ENCODE measurements at places on chromosomes 13 and 19.
A peak's percentile ranks its signal among the peaks of the same experiment; 100 is the strongest.

DNA sequence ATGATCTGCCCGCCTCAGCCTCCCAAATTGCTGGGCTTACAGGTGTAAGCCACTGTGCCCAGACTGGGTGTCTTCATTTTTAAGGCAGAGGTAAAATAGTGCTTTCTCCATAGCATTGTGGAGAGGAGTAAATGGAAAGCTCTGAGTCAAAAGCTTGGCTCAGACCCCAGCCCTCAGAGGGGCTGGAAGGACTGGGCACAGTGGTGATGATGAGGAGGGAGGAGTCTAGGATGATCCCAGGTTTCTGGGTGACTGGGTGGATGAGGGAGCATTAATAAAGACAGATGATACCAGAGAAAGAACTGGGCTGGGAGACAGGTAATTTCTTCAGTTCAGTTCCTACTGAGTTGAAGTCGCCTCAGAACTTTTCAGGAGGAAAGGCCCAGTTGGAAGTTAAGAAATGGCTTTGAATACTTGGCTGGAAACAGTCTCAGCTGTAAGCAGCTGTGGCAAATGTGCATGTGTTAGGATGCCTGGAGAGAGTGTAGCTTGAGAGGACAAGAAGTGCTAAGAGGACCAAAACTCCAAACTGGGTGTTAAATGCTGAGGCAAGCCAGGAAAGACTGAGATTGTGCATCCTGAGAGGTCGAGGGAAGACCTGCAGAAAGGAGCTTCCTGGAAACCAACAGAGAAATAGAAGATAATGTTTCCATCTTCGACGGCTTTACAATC, 37.1 kb upstream of the MEDAG start:
- no peak for DNase-seq

GRCh38 chr13:27352698-27353097, 71.7 kb upstream of the GTF3A start:
- DNase-seq = no peak

DNA sequence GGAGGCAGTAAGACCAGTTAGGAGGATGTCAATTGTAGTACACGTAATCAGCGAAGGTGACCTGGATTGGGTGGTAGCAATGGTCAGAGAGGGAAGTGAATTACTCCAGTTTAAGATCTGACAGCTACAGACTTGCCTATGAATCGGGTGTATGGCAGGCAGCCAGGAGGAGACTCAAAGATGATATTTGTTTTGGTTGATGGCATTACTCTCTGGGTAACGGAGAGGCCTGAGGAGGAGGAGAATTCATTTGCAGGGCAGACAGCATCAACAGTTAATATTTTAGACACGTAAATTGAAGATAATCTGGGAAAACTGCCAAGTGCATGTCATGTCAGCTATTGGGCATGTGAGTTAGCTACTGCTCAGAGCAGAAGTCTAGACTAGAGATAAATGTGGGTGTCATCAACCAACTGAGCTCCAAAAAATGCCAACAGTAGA, 109.2 kb downstream of the SGCG start:
- no peak for DNase-seq

GRCh38 chr13:50494138-50494537, 349.4 kb downstream of the DLEU7 start:
- no peak for DNase-seq

GRCh38 chr19:2111425-2111824, 14.7 kb downstream of the IZUMO4 start:
- no peak for DNase-seq

DNA sequence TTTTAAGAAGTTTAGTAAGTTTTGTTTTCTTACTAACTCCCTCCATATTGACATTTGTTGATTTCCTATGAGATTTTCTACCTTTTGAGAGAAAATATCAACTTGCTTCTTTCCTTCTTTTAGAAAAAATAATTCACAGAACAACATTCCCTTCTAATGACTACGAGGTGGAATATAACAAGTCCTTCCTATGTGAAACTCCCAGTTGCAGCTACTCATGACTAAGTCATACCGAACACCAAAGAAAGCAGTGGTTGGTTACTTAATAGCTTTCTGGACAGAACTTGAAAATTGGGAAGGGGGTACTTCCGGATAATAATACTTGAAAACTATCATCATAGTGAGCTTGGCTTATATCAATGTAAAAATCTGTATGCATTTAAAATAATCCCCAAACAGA, 144.8 kb downstream of the DACH1 start:
- no peak for DNase-seq

GRCh38 chr19:7687177-7687576, 6.5 kb downstream of the TRAPPC5 start:
- no peak for DNase-seq

DNA sequence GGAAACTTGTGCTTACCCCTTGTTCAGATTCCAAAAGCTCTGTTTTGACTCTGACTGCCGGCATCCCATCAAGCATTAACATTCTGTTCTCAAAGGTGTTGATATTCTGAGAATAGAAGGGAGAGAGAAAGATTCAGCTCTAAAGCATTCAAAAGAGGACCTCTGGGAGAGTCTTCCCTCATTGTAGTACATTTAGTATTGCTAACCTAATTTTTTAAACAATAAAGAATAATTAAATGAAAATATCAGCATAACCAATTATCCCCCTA, 190.3 kb downstream of the KLF12 start:
- no peak for DNase-seq

- DNase-seq = no peak
Measured at GRCh38 chr13:46526740-46527139, 26.2 kb upstream of the LRCH1 start.

- no peak for DNase-seq
Measured at GRCh38 chr13:112510002-112510780, 77.8 kb downstream of the TUBGCP3 start.

- peak; percentile 28 for DNase-seq
Measured at GRCh38 chr13:40665126-40666044, 1.1 kb downstream of the FOXO1 start.

DNA sequence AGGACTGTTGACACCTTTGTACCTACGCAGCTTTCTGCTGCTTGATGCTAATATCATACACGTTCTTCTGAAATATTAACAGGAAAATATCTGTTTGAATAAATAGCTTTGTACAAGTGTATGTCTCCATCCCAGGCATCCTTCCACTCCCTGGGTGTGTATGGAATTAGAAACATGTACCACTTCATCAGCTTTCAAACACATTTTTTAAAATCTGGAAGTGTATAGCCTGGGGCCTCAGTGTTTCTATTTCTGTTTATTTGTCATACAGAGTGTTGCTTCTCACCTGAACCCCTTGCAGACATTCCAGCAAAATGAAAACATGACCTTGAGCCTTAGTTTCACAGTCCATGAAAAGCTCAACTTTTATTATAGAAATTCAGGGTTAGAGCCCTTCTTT, 168.6 kb downstream of the ITGBL1 start:
- DNase-seq = no peak

GRCh38 chr19:16283210-16284061, 41.2 kb upstream of the KLF2 start:
- peak; percentile 16 for DNase-seq

GRCh38 chr19:6564393-6564792, 26.6 kb downstream of the CD70 start:
- DNase-seq = no peak

- DNase-seq = no peak
Measured at GRCh38 chr13:50209631-50210030, 194.4 kb downstream of the KCNRG start.

DNA sequence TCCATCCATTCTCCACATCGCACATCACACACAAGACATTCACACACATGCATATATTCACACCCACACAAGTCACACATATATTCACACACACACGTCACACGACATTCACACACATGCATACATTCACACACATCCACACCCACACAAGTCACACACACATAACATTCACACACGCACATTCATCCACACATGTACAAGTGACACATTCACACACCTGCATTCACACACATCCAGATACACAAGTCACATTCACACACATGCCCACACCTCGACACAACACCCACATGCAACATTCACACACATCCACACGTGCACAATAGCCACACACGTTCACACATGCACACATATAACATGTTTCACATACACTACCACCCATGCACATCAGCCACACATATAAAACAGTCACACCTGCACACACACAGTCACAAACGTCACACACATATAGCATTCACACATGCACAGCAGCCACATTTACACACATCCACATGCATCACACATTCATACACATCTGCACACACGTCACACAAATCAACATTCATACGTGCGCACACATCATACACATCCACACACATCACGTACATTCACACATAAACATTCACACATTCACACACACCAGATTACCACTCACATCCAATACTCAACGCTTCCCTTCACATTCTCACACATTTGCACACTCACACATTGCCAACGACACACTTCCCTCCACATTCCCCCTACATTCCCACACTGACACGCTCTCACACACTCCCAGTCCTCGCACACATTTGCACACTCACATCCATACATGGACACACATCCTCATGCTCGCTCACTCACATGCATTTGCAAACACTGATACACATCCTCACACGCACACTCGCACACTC, 41.0 kb downstream of the ANKRD10 start:
- no peak for DNase-seq

DNA sequence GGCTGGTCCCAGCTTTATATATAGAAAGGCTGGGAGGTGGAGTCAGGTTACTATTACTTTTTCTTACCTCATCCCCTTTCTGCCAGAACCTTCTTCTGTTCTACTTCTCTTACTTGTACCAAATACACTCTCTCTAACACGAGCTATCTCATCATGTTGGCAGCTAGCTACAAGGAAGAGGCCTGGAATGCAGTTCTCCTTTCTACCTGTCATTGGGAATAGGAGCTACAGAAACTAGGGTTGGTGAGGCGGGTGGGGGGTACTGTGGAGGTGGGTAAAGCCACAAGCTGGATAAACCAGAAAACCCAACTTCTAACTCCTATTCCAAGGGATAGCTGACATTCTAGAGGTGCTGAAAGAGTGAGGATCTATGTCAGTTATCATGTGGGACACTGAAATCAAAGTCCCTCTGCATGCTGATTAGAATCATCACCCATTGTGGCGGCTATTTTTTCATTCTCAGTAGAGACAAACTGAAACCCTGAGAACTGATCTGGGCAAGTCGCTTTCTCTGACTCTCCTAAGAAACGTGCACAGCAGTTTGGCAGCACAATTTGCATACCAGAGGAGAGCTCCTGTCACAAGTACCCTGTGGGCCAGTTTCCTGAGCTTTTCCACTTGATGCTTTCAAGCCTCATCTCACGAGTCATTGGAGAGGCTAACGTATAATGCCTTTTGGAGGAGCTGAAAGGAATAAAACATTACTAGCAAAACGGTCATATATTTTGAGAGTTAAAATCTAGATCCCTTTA, 358.1 kb downstream of the ENOX1 start:
- DNase-seq = no peak

- DNase-seq = no peak
Measured at GRCh38 chr13:99193152-99193551, 7.5 kb upstream of the UBAC2 start.

DNA sequence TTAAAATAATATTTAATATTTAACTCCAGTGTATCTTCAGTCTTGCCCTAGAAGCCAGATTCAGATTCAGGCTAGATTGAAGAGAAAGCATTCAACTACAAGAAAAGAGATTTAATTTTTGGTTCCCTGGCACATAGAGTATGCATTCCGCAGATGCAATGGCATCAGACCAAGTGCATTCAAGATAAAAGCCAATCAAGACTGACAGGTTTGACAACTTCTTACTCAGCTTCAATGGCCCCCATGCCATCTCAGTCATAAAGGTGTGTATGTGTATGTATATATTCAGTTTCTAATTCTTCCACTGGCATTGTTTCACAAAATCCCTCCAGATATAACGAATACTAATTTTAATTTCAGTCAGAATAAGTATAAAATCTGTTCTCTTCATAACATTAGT, 650.8 kb upstream of the GPC6 start:
- no peak for DNase-seq

DNA sequence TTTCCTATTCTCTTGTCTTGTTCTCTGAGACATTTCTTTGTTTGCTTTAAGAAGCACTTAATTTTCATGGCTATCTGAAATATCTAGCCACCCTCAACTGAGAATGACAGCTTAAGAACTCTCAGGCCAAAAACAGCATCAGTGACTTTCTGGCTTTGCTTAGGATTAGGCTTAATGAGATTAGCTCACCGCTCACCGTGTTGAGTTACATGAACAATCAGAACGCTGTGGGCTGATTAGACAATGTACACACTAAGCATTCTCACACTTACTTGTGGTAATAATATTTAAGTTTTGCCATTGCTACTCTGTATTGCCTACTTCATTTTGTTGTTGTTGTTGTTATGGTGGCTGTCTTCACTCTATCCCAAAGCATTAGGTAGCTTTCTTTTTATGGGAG, 1283.6 kb downstream of the UQCRFS1 start:
- DNase-seq = no peak

DNA sequence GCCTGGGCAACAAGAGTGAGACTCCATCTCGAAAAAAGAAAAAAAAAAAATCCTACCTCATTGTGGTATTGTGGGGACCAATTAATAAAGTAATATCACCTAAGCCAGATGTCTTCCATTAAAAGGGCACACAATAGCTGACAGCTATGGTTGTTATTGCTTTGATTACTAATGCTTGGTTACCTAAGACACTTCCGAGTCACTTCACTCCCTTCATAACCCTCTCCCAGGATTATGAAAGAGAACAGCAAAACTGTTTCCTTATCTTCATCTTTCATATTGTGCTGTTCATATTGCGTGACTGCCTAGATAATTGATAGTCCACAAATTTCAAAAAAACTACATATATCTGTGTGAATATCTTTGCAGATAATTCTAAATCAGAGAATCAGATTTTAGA, 10.3 kb upstream of the HSPH1 start:
- DNase-seq = no peak

DNA sequence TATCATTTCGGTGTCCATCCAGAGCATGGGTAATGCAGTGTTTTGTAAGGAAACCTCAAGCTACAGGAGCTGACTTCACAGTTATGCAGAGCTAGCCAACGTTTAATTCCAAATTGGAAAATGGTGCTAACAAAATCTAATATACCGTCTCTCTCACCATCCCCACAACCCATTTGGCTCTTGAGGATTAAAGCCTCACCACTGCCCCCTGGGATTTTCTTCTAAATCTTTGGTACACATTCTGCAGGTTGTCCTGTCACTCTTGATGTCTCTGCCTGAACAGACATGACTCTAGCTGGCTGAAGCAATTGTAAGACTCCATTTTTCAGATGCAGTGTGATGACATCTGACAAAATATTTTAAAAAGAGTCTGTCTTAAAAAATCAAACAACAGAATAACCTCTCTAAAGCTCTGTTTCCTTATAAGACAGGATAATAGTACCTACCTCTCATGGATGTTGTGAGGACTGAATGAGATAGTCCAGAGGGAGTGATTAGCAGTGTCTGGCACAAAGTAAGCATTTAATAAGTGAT, 451.8 kb downstream of the SUCLA2 start:
- DNase-seq = no peak

GRCh38 chr19:3176715-3177501, 1.7 kb upstream of the S1PR4 start:
- DNase-seq = peak; percentile 78

All from activated gamma-delta T cell treated with Interleukin-2 at 50 U/mL for 16 hours (primary cell).